Gastroesophageal sphincter (tissue), 4 donors: ENCODE measurements at places on chromosomes 7 and 10.

GRCh38 chr7:10429031-10429430 is 544.6 kb upstream of the PHF14 start:
- ATAC-seq: no peak

GRCh38 chr10:32337350-32337749 is 9.6 kb downstream of the EPC1 start:
- ATAC-seq: no peak

DNA sequence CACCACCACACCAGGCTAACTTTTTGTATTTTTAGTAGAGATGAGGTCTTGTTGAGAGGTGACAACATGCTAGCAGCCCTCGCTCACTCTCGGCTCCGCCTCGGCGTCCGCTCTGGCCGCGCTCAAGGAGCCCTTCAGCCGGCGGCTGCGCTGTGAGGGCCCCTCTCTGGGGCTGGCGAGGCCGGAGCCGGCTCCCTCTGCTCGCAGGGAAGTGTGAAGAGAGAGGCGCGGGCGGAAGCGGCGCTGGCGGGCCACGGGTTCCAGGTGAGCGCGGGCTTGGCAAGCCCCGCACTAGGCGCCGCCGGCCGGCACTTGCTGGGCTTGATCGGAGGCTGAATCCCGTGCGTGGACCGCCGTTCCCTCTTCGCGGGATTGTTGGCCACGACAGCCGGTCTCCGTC is 83.0 kb downstream of the EEPD1 start:
- no peak for ATAC-seq

GRCh38 chr7:17275749-17276671 is 22.4 kb upstream of the AHR start:
- peak; percentile 92 for ATAC-seq

DNA sequence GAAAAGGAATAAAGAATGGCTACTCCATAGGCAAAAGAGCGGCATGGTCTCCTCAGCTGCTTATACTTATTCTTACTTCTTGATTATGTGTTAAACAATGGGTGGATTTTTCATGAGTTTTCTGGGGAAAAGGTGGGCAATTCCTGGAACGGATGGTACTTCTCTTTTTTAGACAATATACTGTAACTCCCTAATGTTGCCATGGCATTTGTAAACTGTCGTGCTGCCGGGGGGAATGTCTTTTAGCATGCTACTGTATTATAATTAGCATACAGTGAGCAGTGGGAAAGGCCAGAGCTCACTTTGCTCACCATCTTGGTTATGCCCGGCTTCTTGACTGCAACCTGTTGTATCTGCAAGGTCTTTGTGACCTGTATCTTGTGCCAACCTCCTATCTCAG is 372.1 kb upstream of the AKR1E2 start:
- no peak for ATAC-seq

GRCh38 chr7:4727914-4728705 is 46.0 kb downstream of the FOXK1 start:
- no peak for ATAC-seq

DNA sequence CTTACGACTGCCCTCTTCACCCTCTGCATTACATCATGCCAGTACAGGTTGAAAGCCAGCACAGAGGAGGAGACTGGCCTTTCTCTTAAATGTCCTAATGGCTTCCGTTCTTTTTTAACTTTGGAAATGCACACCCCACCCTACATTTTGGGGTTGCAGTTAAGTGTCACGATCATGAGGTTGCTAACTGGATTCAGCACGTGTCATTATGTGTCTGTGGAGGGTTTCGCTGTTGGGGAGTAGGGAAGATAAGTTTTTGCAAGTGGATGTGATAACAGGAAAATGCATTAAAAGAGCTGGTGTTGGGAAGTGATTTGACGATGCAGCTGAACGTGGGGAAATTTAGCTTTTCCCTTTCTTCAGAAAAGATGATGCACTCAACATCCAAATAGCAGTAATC is 135.9 kb downstream of the LRRC4 start:
- ATAC-seq: no peak

- ATAC-seq: no peak
Measured at GRCh38 chr7:83684928-83685327, 36.0 kb upstream of the SEMA3E start.

DNA sequence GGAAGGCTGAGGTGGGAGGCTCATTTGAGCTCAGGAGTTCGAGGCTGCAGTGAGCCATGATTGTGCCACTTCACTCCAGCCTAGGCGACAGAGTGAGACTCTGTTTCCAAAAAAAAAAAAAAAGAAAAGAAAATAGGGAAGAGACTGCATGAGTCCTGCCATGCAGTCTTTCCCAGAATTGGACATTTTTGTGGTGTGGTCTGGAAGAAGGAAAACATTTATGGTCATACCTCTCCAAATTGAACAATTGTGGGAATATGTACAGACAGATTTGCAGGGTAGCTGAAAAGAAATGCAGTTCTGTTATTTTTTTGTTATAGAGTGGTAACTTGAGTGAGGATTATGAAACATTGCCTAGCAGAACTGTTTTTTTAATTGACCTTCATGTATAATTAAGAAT is 198.1 kb downstream of the AUTS2 start:
- no peak for ATAC-seq

DNA sequence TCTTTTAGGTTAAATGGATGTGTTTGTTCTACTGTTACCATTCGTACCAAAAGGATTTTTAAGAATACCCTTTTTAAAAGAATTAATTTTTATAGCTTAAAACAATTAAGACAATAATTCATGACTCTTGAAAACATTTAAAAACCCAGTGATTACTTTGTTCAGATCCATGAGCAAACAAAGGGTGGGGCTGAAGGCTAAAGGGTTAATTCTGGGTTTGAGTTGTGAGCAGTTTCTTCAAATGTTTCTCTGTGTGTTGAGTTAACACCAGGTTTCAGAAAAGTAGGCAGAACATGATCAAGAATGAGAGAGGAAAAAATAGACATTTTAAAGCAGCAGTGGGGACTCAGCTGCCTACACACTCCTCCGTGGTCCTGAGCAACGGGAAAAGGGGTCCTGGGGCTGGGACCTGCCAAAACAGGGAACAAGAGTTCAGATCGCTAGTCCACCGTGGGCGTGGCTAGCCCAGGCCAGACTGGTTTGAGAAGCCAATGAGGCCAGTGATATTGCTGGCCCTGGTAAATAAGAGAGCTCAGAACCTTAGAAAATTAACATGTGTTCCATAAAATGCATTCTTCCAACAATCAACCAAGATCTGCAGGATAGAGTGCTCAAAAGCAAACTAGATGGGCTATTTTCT is 14.9 kb upstream of the EZH2 start:
- no peak for ATAC-seq

- ATAC-seq: peak; percentile 76
Measured at GRCh38 chr7:55065511-55066229, 46.9 kb downstream of the EGFR start.

DNA sequence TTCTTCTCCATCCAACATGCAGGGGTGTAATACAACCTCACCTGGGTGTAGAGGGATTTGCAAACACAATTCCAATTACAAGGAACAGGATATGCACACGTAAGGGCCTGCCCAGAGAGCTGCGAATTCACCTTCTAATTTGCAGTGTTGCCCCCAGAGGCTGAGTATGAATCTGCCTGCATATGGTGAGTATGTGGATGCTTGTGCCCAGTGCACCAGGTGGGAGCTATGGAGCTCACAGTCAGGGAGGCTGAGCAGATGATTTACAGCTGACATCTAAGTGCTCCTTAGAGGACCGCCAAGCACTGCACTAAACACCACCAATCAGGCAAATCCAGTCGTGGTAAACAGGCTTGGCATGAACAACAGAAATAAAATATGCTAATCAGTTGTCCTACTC is 132.0 kb downstream of the RELN start:
- ATAC-seq: no peak

DNA sequence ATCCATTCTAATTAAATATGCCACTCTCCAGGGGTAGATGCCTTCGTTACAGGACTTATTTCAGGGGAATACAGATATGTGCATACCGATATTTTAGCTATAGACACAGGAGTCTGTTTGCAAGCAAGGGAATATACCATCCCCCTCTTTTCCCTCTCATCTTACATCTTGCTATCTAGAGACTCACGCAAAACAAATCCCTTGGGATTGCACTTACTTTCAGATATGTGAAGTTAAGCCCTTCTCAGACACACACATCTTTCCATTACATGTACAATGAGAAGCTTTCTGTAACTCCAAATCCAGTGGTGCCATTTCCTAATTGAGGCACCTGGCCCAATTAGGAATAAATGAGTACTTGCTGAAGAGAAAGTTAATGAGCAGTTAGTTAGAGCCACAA is 250.4 kb upstream of the FZD8 start:
- ATAC-seq: no peak

DNA sequence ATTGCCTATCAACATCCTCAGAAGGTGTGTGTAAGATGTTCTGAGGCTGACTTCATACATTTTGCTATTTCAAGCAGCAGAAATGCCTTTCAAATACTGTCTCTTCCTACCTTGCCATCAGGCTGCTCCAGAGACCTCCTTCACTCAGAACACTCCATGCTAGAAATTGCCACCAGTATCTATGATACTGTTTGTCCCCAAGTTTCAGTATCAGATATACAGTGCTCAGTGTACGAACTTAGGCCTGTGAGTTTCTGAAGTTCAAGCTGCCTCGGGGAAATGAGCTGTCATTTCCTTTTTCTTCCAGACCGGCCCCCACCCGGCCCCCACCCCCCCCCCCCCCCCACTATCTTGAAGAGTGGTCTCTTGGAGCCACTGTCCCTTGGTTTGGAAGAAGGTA is 373.4 kb upstream of the CHRM2 start:
- ATAC-seq: no peak

GRCh38 chr10:29715296-29715695 is 80.5 kb upstream of the SVIL start:
- no peak for ATAC-seq

- no peak for ATAC-seq
Measured at GRCh38 chr10:92076722-92077121, 153.2 kb downstream of the BTAF1 start.

DNA sequence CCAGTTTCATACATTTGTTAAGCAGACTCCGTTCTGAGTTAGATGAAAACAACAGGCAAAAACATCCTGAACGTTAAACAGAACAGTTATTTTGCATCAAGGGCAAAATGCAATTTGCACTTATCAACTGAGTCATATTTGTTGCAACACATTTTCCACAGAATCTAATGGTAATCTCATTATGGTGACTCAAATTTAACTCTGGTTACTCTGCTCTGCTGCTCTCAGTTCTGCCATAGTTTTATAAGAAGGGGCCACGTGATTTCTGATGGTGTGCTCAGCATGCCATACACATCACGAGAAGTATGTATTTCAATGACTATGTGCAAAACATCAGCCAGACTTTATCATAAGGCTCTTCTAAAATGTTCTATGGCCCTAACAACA is 148.8 kb downstream of the CHCHD3 start:
- ATAC-seq: no peak

GRCh38 chr10:525565-526315 is 163.7 kb downstream of the DIP2C start:
- no peak for ATAC-seq

DNA sequence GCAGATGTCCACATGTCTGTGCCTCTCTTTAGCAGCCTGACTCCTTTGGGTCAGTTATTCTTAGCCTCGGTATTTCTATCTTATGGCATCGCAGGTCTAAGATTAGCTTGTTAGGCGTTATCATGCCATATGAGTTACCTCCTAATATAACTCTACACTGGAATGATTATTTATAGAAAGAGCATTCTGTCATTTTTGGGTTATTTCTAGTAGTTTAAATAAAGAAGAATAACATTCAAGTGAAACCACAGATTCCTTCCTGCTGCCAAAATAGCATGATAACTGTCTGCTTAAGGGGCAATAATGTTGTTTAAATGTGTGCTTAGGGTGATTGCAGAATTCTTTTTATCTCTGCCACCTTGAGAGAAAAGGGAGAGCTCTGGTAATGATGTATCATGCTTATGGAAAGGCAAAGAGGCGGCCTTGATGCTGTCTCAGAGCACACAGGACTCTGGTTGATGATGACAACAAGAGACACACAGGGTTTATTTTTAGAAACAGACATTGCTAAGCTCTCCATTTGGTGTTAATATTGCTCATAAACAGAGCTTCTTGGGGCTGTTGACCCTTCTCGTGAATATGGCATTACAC is 10.4 kb downstream of the HDAC9 start:
- ATAC-seq: no peak

- ATAC-seq: no peak
Measured at GRCh38 chr7:32047801-32048200, 22.4 kb downstream of the PDE1C start.

DNA sequence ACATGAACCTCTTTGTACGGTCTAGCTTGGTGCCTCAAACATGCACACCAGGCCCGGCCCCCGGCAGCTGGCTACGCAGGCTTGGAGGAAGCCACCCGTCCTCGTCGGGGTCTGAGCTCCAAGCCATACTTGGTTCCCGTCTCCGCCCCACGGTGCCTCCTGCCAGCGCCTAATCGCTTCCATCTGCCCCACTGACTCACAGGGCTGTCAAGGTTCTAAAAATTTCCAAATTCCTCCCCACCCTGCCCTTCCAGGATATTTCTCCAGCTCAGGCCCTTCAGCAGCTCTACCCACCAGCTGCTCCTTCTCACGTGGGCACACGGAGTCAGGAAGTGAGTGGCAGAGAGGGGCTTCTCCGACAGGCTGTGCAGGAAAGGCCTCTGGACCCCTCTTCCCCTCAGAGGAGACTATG is 38.8 kb downstream of the TMEM270 start:
- peak; percentile 55 for ATAC-seq

GRCh38 chr7:142231716-142232115 is 26.1 kb downstream of the PRSS58 start:
- ATAC-seq: no peak

DNA sequence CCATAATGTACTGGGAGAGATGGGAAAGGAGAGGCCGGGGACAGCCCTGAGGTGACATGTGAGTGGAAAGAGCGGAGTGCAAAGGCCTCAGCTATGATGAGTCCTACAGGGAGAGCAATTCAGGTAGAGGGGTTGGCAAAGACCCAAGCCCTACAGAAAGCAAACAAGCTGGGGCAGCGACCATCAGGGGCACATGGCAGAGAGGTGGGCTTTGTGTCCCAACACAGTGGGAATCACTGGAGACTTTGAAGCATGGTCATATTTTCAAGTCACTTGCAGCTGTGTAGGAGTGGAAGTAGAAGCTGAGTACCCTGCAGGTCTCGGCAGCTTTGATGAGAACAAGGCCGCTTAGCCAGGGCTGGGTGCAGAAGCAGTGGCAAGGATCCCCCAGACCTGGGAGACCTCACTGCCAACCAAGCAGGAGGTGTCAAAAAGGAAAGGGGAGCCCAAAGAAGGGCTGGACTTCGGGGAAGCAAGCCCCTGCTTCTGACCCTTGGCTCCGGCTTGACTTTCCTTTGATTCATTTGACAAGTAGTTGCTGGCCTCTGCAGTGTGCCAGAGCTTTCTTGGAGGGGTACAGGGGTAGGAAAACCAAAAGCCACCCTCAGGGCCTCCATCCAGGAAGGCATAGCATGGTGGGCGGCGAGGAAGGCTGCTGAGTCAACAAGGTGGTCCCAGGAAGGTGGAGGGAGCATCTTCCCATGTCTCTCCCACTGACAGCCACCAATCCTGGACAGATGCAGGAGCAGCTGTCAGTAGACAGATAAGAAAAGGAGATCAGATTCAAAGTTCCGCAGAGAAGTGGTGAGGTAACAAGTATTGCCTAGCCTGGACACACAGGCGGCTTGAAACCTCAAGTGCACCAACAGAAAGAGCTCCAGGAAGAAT is 1.9 kb upstream of the PGAM2 start:
- ATAC-seq: no peak

GRCh38 chr10:92778091-92778490 is 70.2 kb upstream of the EXOC6 start:
- ATAC-seq: no peak

GRCh38 chr7:29471444-29472138 is 92.0 kb upstream of the PRR15 start:
- ATAC-seq: no peak

GRCh38 chr7:100430493-100431285 is 1.1 kb downstream of the MEPCE start:
- ATAC-seq: no peak
